ENCODE measurements at places on chromosomes 6 and 20.

DNA sequence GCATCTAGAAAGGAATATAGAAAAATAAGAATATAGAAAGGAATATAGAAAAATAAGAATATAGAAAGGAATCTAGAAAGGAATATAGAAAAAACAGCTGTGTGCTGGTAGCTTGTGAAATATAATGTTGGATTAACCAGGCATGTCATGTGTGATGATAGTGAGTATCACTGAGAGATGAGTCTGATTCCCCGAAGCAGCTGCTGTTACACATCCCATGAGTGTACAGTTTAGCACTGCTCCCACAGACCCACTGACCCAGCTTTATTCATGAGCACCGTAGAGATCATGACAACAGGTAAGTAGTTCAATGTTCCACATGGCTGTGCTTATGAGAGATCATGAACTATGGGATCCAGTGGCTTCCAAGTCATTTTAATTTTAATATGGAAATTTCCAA is 64.8 kb downstream of the SLC22A3 start:
- no peak for DNase-seq

DNA sequence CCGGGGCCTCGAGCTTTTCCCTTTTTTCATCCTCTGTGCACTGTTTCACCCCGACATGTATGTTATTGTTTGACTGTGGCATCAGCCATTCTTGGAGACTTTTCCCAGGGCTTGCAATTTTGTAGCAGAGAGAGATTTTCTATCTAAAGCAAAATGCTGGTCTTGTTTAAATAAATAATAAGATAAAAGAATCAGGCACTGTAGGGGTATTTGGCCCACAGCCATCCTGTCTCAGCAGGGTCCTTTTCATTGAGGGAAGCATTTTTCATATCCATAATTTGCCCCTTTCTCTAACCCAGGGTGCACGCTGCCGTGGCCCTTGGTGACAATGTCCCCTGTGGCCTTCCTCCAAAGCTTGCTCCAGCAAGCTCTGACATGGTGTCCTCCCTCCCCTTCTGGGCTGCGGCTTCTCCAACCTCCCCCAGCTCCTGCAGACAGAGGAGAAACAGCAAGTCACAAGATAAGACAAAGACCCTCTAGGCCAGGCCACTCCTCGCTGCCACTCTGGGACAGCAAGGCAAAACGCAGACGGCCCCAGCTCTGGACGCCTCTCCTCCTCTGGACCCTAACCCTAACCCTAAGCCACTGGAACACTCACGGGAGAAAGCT is 117.6 kb downstream of the MYLK4 start:
- no peak for DNase-seq

DNA sequence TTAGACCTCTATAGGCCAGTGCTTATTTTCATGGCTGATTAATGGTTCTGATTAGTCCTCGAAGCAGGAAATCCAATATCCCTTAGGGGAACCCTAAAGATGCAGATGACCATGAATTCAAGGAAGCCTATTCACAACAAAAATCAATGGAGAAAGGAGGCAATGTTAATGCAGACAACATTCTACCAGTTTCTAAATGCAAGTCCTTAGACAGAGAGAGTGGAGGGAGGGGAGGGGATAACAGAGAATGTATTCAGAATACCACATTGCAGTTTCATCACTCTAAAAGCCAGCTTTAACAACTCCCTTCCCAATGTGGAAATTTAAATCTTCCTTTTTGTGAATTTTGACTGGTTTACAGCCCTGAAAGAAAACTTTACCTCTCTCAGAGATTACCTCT is 87.1 kb upstream of the POU3F2 start:
- no peak for DNase-seq

GRCh38 chr20:36825385-36826104 is 50.4 kb upstream of the TLDC2 start:
- DNase-seq, result no peak

DNA sequence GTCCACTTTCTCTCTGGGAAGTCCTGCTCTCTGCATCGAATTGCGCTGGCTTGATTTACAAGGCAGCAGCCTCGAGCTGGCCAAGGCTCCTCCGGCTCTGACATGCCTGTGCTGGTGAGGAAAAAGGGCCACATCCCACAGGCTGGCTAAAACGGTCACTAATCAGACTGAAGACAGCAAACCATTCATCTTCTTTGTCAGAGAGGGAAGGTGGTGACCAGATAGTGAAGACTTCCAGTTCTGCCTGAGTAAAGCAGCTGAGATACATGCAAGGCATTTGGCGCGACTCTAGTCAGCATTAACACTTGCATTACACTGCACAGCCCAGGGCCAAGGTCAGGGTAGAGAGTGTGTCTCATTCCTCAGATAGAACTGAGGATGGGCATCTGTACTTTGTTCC is 203.2 kb upstream of the MAP3K7 start:
- no peak for DNase-seq

- no peak for DNase-seq
Observed at GRCh38 chr6:33702345-33702977, 9.0 kb downstream of the UQCC2 start.

GRCh38 chr6:33777398-33778388 is 11.2 kb downstream of the LEMD2 start:
- no peak for DNase-seq

- no peak for DNase-seq
Observed at GRCh38 chr20:15570156-15570555, 1003.1 kb downstream of the KIF16B start.

All from activated T-helper 1 cell treated with anti-CD3 and anti-CD28 coated beads, Interleukin-2, amount 50 U/mL, for 16 hours (primary cell).